ENCODE measurements at places on chromosomes 6 and 20.

DNA sequence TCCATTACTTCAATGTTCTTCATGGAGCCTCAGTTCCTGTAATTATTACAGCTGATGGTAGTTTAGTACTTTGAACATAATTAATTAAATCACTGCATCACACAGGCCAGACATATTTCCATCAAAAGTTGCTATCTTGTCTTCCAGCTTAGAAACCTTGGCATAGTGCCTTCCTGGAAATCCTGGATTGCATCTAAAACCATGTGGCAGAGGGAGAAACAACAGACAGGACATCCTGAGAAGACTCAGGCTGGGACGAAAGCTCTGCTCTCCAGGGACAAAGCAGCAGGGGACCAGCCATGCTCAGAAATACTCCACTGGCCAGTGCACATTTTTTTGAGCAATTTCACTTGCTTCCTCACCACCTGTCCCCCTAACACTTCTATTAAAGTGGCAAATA lies 55.3 kb downstream of the TBX18 start:
- DNase-seq, result no peak

GRCh38 chr20:59069026-59069425 lies 26.4 kb upstream of the PRELID3B start:
- DNase-seq, result no peak

DNA sequence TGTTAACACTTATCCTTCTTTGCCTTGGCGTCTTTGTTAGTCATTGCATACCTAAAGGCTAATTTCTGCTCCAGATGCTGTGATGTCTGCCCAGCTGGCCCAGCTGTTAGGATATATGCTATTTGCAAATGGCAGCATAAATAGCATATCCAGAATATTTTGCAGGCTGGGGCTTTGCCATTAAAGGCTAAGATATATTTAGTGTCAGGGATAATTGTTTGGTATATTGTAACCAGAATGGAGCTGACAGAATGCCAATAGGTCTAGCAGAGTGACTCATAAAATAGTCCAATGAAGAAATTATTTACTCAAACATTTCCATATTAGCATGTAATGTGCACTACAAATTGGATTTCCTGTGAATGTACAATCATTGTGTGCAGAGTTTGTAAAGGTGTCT lies 584.1 kb upstream of the FLRT3 start:
- no peak for DNase-seq

DNA sequence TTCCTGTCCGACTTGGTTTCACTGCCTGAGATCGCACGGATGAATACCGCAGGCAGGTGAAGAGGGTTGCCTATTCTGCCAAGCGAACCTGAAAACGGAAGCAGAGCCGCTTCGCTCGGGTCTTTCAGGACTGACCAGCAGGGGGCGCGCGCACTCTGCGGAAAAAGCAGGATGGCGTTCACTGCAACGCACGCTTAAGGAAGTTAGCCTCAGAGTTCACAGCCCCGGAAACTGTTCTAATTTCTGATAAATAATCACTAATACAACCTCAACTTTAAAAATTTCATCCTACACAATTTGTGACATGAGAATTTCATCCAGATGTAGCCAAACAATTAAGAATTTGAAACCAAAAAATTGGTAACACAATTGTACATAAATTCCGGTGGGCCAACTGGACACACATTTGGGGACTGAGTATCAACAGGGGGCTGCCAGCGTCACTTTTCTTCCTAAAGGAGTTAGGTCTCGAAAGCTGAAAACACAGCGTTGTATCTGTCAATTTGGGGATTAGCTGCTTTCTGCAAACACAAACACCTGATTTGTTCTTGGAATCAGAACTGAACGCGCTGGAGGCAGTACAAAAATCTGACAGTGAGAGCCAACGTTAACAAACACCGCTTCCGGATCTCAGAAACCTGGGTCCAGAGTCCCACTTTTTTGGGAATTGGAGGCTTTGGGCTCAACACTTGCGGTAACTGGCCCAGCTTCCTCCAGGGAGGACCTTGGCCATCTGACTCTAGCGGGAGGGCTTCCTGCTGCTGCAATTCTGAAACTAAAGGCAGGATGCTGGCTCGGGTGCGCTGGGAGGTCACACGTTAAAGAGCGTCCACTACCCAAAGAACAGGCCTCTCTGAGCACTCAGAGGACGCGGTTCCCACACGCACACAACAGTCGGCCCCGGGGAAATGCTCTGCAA lies 8.8 kb downstream of the PXDC1 start:
- DNase-seq, result peak; percentile 93

GRCh38 chr6:157912326-157912725 lies 69.3 kb upstream of the SYNJ2 start:
- DNase-seq, result peak; percentile 80

GRCh38 chr20:38128691-38129090 lies 36.4 kb downstream of the TGM2 start:
- DNase-seq, result no peak

- DNase-seq, result no peak
Observed at GRCh38 chr20:23215344-23215995, 129.3 kb upstream of the CD93 start.

DNA sequence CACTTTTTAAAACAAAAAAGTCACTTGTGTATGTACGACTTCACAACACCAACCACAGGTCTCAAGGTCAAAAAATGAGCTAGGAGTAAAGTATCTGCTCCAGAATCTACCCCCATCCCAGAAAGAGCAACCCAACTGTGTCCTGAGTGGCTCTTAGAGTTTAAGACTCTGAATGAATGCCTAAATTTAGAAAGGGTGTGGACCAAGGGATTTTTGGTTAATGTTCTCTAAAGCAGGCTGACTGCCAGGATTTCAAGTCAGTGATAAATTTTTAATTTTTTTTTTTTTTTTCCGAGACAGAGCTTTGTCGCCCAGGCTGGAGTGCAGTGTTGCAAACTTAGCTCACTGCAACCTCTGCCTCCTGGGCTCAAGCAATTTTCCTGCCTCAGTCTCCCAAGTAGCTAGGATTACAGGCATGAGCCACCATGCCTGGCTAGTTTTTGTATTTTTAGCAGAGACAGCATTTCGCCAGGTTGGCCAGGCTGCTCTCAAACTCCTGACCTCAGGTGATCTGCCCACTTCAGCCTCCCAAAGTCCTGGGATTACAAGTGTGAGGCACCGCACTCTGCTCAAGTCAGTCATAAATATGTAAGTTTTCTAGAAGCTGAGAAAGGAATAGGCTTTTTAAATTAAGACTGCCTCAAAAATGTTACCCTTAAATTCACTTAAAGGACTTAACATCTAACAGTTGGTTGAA lies 20.2 kb downstream of the STAU1 start:
- DNase-seq, result no peak

DNA sequence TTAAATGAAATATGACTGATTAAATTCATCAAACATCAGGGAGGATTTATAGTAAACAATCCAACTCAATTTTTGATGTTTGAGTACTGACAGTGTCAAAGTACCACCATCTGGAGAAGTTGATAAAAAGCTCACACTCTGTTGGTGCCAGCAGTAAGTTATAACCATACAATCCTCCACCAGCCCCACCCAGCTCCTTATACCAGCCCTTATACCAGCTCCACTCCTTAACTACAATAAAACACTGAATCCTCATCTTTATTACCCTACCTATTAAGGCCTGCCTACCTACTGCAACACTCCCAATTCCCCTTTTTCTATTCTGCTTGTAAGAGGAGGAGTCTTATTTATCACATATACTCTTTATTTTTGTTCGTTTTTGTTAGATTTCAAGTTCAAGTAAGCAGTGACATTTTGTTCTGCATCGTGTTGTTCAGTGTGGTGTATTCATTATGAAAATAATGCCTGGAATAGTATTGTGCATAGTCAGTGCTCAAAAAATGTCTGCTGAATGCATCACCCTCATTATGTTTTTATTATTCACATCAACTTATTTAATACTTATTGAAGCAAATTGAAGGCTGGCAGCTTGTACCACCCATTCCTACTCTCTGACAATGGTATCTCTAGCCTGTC lies 954.7 kb upstream of the ADGRB3 start:
- no peak for DNase-seq

DNA sequence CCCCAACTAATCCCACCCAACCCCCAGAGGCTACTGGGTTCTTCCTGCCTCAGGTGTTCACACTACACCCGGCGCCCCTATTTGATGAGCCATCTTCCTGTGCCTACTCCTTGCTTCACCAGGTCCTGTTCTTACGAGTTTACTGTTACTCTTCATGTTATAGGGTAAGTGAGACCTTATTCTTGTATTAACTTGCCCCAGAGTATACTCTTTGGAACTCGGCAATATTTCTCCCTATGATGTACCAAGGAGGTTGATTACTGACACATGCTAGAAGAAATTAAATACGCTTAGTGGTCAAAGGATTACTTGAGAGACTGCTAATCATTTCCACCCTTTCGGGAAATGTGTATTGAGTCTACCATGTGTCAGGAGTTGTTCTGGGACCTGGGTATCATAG lies 8.9 kb downstream of the RING1 start:
- DNase-seq, result no peak

DNA sequence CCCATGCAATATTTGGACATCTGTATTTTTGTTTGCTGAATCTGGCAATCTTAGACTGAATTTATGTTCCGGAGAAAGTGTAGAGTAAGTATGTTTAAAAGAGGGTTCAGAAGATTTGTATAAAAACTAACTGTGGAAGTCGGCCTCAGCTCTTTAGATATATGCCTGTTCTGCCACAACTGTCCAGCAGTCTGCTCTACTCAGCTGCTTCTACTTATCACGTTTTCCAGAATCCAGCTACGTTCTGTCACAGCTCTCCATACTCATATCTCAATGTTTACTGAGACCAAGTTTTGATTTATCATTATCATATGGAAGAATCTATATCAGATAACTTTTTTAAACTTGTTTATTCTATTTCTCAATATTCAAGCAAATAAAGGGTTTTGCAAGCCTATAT lies 721.3 kb downstream of the EYS start:
- no peak for DNase-seq

DNA sequence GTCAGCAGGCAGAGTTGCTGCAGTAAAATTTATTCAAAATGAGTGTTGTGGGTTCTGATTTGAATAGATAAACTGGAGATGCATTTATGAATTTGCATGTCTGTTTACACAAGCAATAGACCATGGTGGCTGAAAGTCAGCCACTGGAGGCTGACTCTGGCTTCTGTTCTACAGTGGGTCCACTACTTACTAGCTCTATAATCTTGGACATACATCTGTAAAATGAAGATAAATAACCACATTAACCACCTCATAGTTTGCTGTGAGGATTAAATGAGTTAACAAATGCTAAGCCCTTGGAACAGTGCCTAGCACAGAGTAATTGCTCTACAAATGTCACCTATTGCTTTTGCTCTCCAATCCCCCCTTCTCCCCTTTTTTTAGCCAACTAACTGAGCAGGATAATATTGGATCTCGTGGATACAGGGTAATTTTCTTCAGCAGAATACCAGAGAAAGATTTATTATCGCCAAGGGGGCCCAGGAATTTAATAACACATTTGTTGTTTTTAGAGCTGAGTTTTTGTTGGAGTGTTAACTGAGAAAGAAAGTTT lies 1.4 kb upstream of the PM20D2 start:
- no peak for DNase-seq
